ENCODE measurements at places on chromosomes 4 and X. TPM values are rescaled to one million over a fixed set of nuclear protein-coding genes. Genes with fewer than 3 reads are reported as not detected.
A peak's percentile ranks its signal among the peaks of the same experiment; 100 is the strongest.

DNA sequence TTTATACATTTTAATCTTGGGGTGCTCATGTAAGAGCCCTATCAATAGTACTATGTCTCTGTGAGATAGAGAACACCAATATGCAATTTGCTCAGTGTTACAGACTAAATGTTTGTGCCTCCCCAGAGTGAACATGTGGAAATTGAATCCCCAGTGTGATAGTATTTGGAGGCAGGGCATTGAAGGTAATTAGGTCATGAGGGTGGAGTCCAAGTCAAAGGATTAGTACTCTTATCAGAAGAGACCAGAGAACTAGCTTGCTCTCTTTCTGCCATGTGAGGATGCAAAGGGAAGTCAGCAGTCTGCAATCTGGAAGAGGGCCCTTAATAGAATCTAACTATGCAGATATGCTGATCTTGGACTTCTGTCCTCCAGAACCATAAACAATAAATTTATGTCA, 1317.0 kb downstream of the STIM2 start:
- DNase-seq: no peak

Gene VEGFC
- total RNA-seq: not detected

DNA sequence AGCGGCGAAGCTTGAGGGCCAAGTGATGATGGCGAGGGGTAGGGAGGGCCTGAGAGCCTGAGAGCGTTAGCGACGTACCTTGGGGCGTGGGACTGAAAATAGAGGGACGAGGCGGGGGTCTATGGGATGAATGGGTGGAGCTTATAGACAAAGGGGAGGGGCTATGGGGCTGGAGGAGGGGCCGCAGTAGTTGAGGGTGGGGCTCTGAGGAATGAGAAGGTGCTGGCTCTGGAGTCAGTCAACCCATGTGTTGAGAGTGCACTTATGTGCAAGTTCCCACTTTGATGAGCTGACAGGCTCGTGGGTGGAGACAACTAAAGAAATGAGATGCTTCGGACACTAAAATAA, 488 bp downstream of the TBC1D25 start:
- peak; percentile 63 for DNase-seq

Gene GPR173
- total RNA-seq: not detected

Gene ARMCX4
- total RNA-seq: 0.96 TPM

DNA sequence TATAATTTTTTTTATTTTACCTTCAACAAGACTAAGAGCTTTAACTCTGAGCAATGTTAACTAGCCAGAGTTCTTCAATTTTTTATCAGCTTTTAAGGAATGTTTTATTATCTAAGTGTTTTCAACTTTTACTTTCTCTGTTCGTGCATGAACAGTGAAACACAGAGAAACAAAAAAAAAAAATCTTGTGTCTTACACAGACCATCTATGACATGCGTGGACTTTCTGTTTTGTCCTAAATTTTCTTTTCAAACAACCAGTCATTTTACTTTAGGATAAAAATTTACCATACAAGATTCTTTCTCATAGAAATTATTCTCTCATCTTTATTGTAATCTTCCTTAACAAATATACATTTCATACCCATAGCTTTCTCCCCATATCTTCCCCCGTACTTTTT, 731.9 kb upstream of the PCDH10 start:
- no peak for DNase-seq

DNA sequence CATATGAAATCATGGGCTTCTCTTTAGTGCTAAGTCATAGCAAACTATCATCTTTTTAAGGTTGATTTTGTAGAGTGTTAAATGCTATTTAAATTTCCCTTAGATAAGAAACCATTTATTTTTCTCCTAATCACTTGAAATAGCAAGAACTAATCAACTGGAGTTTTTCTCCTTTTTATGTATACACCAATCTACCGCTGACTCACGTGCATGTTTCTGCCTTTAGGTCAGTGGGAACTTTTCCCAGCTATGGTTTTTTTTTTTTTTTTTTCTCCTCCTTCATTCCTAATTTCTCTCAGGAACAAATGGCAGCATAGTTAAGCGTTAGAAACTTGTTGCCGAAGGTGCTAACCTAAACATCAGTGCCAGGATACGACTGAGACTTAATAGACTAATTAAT, 176.4 kb downstream of the BMPR1B start:
- DNase-seq: no peak

- no peak for DNase-seq
Measured at GRCh38 chr4:171430495-171430894, 382.7 kb upstream of the GALNTL6 start.

- DNase-seq: no peak
Measured at GRCh38 chr4:19838858-19839257, 412.8 kb upstream of the SLIT2 start.

- DNase-seq: no peak
Measured at GRCh38 chr4:5054532-5054931, 3.3 kb downstream of the STK32B start.

- no peak for DNase-seq
Measured at GRCh38 chr4:10965196-10965595, 280.6 kb upstream of the CLNK start.

Gene ASB12
- not detected for total RNA-seq

GRCh38 chr4:11455201-11455835, 26.6 kb upstream of the HS3ST1 start:
- no peak for DNase-seq

Gene AKAP4
- not detected for total RNA-seq
